Stimulated activated effector memory CD8-positive, alpha-beta T cell treated with anti-CD3 and anti-CD28 coated beads, Interleukin-12 subunit alpha, Interleukin-12 subunit beta, amount 100 ng/mL, for 72 hours (primary cell): ENCODE measurements at places on chromosomes 4 and X.

GRCh38 chr4:20251031-20251795 lies 492 bp upstream of the SLIT2 start:
- no peak for DNase-seq

- DNase-seq = no peak
These were observed 122.5 kb upstream of the CLNK start for GRCh38 chr4:10806953-10807645.

GRCh38 chrX:20513185-20513584 lies 246.5 kb upstream of the RPS6KA3 start:
- no peak for DNase-seq

- DNase-seq = no peak
These were observed 249.8 kb upstream of the MAD2L1 start for GRCh38 chr4:120316416-120316815.

GRCh38 chrX:7158468-7158990 lies 10.6 kb upstream of the PUDP start:
- no peak for DNase-seq

DNA sequence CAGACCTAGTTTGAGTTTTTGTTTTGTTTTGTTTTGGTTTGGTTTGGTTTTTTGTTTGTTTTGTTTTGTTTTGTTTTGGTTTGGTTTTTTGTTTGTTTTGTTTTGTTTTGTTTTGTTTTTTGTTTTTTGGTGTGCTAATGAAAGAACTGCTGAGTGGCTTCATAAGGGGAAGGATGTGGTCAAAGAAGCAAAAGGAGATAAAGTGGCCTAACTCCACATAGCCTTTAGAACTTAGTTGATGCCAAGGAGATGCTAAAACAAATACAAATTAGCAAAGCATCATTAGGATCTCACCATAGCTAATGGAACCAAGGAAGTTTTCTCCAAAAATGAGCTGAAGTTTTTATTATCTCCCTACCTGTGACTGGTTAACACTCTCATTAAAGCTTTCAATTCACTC lies 44.6 kb upstream of the TMEM164 start:
- no peak for DNase-seq

DNA sequence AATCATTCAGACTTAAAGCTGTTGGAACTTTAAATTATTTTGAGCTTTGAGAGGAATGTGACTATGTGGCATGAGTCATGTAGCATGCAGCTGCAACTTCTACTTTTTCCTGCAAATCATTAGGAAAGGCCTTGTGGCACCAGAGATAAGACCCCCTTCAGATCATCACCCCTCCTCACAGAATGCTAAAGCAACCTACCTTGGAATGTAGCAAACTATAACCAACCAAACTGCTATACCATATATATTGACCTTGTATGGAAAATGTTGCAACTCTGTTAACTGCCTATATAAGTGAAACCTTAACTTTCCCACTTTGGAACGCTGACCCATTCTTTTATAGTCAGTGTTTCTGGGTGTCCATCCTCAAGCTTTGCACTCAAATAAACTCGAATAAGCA lies 32.0 kb downstream of the ATXN3L start:
- no peak for DNase-seq
